Cardiac fibroblast (primary cell): ENCODE measurements at places on chromosomes 7 and 10.
A peak's percentile ranks its signal among the peaks of the same experiment; 100 is the strongest.

DNA sequence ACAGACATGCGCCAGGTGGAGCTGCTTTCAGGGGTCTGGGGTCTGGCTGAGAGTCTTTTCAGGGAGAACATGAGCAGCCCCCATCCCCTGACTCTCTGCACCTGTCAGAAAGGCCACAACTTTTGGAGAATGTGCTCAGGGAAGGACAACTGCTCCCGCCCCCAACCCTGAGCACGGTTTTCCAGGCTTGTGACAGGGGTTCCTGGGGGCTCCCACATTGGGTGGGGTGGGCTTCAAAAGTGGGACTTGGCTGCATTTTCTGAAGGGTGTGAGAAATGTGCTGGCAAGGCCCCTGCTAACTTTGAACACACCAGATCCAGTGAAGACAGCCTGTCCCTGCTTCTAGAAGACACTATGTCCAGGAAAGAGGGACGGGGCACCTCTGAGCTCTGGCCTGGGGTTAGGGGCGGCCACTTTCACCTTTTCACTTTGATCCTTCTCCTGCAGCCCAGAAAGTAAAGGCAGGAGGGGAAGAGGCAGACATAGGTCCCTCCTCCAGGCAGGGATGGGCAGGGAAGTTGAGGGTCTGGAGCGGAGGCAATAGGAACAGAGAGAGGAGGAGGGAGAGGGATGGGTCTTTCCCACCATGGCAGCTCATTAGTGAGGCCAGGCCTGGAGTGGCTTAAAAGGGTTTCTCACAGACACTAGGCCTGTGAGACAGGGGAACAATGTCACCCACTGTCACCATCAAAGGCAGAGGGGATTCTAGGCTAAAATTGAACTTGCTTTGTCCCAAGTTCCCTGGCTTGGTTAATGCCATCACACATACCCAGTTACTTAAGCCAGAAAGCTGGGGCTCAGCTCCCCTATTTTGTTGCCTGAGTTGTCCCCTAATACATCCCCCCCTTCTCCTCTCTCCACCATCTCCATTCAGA, 1.5 kb downstream of the KCP start:
- no peak for DNase-seq

DNA sequence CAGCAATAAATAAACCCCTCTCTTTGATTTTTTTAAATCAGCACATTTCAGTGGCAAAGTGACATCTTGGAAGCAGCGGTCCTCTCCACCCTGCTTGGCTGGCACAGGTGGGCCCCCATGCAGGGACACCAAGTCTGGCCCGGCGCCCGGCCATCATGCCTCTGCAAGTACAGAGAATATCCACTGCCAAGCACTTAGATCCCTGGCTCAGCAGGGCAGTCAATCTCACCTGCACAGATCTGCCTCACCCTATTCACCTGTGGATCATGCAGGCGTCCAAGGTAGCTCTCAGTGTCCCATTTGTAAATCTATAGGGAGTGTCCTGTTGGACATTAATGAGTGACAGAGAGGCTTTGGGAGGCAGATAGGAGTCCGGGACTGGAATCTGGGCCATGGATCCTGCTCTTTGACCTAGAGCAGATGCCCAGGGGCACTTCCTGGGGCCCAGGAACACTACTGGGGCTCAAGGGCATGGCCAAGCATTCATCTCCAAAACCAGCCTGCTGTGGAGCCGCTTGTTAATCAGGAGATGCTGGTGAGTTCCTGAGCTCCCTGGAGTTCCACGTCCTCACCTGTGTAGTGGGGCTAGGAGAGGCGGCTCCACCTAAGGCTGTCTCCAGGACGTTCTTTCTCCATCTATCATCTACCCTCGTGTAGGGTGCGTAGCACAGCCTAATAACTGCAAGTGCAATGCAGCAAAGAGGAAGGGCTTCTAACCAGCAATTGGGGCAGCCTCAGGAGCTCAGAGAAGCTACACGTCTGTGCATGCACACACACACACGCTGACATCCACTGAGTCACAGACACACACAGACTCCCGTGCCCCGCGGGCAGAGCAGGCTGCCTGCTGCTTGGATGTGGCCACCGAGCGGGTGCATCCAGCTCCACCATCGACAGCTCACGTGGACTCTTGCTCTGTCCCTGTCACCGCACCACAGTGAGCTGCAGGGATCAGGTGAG, 123.6 kb downstream of the OAT start:
- DNase-seq, result no peak

GRCh38 chr10:33722067-33722466, 387.6 kb upstream of the NRP1 start:
- DNase-seq, result peak; percentile 21

DNA sequence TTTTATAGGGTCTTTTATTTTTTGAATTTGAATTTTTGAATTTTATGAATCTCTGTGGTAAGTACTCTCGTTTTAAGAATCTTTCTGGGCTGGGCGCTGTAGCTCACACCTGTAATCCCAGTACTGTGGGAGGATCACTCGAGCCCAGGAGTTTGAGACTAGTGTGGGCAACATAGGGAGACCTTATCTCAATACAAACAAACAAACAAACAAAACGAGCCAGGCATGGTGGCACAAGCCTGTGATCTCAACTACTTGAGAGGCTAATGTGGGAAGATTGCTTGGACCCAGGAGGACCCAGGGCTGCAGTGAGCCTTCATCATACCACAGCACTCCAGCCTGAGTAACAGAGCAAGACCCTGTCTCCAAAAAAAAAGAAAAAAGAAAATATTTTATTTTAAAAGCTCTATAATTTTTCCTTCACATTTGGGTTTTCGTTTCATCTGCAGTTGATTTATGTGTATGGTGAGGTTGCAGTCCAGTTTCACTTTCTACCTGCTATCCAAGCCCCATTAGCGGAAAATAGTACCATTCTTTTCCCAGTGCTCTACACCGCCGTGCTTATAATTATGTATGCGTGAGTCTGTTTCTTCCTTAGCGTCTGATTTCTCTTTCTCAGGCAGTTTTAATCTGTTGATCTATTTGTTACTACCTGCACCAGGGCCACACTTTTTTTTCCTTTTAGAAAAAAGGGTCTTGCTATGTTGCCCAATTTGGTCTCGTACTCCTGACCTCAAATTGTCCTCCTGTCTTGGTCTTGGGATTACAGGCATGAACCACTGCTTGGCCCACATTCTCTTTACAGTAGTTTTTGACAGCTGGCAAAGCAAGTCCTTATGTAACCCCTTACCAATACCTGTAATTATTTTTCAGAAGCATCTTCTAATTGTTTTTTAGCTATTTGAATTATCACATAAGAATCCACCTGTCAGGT, 21.7 kb downstream of the TRIM24 start:
- no peak for DNase-seq

- peak; percentile 25 for DNase-seq
Observed at GRCh38 chr10:72588266-72588665, 37.6 kb downstream of the MICU1 start.

GRCh38 chr7:108327353-108327752, 128.9 kb downstream of the NRCAM start:
- DNase-seq, result no peak

- no peak for DNase-seq
Observed at GRCh38 chr7:142112086-142112485, 568 bp downstream of the MGAM2 start.

DNA sequence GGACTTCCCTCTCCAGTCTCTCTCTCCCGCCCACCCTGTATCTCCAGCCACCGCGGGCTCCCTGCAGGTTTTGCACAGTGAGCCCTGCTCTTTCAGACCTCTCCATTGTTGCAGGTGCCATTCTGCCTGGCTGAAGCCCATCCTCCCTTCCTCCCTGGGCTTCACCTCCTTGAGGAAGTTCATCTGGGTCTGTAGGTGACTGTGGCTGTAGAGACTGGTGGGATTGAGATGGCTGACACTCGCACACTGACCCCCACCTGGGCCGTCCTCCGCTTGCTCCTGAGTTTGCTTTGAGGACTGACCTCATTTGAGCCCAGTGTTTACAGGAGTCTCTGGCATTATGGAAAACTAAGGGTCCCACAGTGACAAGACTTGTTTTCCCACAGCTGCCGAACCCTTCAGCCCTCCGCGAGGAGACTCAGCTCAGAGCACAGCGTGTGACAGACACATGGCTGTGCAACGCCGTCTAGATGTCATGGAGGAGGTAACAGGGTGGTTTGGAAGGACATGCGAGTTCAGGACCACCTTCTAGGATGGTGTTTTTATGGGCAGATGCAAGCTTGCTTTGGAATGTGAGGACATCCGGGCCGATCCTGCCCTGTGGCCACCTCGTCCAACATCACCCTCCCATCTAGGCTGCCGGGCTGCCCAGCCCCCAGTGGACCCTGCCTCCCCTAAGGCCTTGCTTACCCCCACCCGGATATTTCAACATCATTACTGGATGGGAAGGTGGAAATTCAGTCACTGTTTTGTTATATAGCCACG, 9.3 kb downstream of the PLAC9 start:
- DNase-seq, result no peak

GRCh38 chr7:24531255-24531654, 42.0 kb upstream of the PALS2 start:
- no peak for DNase-seq

- DNase-seq, result peak; percentile 26
Observed at GRCh38 chr7:34928052-34928451, 109.2 kb downstream of the DPY19L1 start.

GRCh38 chr7:133398506-133398905, 145.6 kb downstream of the EXOC4 start:
- no peak for DNase-seq

DNA sequence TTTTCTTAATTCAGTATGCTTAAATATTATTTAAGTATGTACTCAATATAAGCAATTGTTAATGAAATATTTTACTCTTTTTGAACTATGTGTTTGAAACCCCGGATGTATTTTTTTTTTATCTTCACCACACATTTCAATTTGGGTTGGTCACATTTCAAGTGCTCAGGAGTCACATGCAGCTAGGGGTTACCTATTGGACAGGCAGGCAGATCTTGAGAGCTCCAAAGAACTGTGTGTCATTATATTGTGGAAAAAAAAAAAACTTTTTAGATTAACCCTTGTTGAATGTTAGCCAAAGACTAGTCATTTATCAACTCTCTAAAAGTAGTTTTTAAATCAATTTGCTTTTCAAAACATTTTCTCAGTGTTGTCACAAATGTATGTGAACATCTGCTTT, 37.2 kb downstream of the IKZF1 start:
- DNase-seq, result no peak

GRCh38 chr10:88292185-88292514, 291.0 kb downstream of the RNLS start:
- no peak for DNase-seq

DNA sequence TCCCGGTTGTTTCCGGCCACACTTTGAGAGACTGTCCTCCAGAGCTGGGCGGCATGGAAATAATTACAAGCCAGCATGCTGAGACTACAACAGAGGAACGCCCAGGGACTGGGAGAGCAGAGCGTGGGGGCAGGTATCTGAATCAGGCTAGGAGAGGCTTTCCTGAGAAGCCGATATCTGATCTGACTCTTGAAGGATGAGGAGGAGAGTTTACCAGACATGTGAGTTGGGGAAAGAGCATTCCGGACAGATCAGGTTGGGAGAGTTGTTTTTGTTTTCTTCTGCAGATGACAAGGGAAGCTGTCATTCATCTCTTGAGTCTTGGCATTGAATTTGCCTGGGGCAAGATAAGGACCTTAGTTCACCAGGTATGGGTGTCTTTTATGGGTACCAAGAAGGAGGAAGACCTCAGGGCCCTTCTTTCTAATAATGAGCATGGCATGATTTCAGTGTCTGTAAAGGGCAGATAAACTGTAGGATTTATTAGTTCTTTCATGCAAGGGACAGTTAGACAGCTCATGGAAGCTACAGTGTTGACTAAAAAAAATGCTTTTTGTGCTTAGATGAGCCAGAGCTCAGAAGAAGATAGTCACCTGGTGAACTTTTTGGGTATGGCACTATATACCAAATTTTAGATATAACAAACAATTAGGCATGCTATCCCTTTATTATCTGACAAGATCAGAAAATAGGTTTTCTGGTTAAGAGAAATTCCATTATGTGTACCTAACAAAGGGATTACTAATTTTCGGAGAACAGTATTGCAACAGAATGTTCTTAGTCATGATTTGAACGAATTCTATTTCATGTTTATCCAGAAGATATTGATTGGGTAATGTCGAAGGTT, 36.2 kb downstream of the WBP1L start:
- peak; percentile 88 for DNase-seq

- no peak for DNase-seq
Observed at GRCh38 chr7:66246554-66247171, 41.5 kb downstream of the TPST1 start.

- DNase-seq, result peak; percentile 78
Observed at GRCh38 chr7:66183700-66184099, 21.4 kb upstream of the TPST1 start.
